ENCODE measurements at places on chromosomes 2 and 18.

DNA sequence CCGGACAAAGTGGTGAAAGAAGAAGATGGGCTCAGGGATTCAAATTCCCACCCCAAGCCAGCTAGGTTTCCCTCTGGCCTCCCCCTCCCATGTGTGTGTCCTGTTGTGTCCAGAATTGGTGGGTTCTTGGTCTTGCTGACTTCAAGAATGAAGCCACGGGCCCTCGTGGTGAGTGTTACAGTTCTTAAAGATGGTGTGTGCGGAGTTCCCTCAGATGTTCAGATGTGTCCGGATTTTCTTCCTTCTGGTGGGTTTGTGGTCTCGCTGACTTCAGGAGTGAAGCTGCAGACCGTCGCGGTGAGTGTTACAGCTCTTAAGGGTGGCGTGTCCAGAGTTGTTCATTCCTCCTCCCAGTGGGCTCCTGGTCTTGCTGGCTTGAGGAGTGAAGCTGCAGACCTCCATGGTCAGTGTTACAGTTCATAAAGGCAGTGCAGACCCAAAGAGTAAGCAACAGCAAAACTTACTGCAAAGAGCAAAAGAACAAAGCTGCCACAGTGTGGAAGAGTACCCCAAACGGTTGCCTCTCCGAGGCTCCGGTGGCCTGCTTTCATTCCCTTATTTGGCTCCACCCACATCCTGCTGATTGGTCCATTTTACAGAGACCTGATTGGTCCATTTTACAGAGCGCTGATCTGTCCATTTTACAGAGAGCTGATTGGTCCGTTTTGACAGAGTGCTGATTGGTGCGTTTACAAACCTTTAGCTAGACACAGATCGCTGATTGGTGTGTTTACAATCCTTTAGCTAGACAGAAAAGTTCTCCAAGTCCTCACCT is 37.7 kb upstream of the KLF11 start:
- DNase-seq: no peak

GRCh38 chr2:88110830-88111229 is 17.0 kb downstream of the FABP1 start:
- no peak for DNase-seq

DNA sequence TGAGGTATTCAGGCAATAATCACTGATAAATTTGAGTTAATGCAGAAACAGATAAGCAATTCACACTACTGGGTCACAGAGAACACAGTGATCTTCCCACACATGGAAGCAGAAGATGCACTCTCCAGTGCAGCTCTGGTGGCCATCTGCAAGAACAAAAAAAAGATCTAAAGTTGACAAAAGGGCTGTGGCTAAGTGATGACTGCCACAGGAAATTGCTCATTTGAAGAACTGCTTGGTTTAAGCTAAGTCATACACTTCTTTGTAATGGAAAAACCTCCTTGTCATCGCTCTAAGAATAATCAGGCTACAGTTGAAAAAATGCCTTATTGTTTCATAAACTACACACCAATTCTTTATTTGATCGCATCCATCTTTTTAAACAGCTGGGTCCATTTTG is 115.1 kb downstream of the DTNB start:
- DNase-seq: no peak

GRCh38 chr2:239226677-239227581 is 173.9 kb downstream of the HDAC4 start:
- DNase-seq: peak; percentile 67

DNA sequence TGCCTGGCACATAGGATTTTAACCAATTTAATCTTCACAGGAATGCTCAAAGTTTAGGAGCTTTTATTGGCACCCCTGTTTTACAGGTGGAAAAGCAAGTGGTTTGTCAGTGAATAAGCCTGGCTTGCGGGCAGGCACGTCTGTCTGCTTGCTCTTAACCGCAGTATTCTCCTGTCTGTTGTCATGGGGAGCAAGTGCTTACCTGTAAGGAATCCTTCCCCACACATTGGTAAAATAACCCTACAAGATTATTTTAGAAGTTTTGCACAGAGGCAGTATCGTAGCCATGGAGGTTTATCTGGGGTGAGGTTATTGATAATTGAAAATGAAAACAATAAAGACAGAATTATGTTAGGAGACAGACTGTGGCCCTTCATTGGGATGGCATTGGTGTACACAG is 174.9 kb downstream of the AGAP1 start:
- no peak for DNase-seq

GRCh38 chr2:910698-911097 is 40.0 kb upstream of the SNTG2 start:
- no peak for DNase-seq

GRCh38 chr2:43174368-43174916 is 52.0 kb downstream of the ZFP36L2 start:
- DNase-seq: no peak

DNA sequence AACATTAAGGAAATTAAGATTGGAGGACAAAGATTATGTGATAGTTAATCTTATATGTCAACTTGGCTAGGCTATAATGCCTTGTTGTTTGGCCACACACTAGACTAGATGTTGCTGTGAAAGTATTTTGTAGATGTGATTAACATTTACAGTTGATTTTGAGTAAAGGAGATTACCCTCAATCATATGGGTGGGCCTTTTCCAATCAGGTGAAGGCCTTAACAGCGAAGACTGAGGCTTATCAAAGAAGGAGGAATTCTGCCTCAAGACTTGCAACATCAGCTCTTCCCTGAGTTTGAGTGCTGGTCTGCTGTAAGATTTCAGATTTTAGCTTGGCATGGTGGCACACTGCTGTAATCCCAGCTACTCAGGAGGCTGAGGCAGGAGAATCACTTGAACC is 250.3 kb downstream of the CDH20 start:
- no peak for DNase-seq

- DNase-seq: no peak
Observed at GRCh38 chr2:102487761-102488462, 14.9 kb downstream of the SLC9A4 start.

GRCh38 chr2:128413718-128414341 is 95.2 kb upstream of the HS6ST1 start:
- no peak for DNase-seq

GRCh38 chr2:3665886-3666612 is 8.0 kb downstream of the ALLC start:
- no peak for DNase-seq

DNA sequence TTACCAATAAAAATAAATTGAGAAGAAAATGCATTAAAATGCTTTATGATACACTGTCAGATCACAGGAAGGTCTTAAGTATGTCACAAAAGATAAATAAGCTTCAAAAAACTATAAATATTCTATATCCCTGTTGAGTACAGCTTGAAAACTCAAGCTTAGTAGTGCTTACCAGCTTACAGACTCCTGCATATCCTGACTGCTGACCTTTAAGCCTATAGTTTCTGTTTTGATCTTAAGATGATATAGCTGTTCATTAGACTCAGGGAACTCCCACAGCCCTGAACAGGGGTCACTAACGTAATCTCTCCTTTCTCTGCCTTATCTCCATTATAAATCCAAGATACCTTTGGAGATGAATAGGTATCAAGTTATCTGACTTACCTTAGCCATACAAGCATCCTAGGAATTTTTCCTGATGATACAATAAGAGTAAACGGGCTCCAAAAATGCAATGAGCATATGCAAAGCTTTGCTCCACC is 93.7 kb upstream of the RBBP8 start:
- DNase-seq: no peak

GRCh38 chr2:236499691-236500578 is 69.7 kb upstream of the ACKR3 start:
- no peak for DNase-seq

DNA sequence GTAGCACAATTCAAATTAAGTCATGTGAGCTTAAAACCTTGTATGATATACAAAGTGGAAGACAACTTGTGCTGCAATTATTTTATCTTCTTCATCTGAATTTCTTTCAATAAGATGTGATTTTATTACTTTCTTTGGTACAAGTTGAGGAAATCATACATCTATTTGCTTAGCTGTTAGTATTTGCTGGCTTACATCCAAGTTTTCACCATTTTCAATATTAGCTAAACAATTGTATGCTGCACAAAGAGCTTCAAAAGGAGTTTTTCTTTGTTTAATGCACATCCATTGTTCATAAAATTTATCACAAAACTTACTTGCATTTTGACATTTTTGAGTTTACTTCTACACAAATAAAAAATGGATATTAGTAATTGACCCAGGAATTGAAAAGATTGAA is 40.9 kb downstream of the SCN9A start:
- DNase-seq: no peak

GRCh38 chr18:45837283-45838070 is 12.0 kb downstream of the SIGLEC15 start:
- DNase-seq: peak; percentile 84

DNA sequence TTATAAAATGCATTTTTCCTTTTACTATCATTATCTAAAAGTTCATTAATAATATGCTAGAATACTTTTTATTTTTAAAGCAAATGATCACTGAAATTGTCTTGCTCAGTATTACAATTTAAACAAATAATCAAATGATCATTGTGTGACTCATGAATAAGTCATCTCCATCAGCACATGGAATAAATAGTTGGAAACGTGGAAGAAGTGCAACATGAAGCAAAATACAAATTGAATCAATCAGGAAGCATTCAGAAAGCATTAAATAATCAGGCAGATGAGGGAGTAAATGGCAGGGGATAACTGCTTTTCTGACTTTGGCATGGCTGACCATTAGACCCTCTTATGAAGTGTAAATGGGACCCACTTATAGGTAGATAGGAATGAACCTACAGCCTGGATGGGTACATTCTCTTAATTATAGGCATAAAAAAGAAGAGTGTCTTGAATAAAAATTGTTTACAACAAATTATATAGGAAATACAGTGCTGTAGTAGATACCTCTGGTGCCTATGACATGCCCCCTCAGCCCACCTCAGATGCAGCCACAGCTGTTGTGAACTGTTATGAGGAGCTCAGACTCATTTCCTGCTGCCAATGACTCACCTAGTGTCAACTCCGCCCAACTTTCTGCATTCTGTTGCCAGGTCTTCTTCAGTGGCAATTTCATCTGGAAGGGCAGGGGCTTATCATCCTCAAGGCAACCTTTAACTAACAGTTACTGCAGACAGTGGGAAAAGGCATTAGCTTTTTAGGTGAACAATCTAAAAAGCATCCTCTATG is 936.0 kb downstream of the TRIB2 start:
- DNase-seq: no peak

DNA sequence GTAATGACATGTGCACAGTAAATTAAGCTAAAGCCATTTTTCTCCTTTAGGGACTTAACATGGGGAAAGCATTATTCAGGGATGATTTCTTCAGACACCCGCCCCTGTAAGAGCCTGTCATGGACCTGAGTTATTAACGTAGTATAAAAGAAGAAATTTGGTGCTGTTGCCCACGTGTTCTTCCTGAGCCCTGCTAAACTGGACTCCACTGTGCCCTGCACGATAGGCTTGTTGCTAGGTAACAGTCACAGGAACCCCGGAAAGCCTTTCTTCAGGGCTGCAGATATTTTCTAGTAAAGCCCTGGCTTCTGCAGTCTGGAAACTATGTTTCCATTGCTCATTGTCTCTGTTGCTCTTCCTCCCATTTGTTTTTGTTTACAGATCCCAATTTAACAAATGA is 157.9 kb downstream of the LRRC30 start:
- no peak for DNase-seq

GRCh38 chr2:28436525-28437051 is 43.9 kb downstream of the FOSL2 start:
- DNase-seq: no peak

GRCh38 chr2:198314559-198315153 is 510.3 kb downstream of the PLCL1 start:
- DNase-seq: no peak

GRCh38 chr2:65381607-65382051 is 50.8 kb downstream of the SPRED2 start:
- no peak for DNase-seq

GRCh38 chr2:112147382-112148168 is 9.4 kb downstream of the FBLN7 start:
- peak; percentile 82 for DNase-seq

DNA sequence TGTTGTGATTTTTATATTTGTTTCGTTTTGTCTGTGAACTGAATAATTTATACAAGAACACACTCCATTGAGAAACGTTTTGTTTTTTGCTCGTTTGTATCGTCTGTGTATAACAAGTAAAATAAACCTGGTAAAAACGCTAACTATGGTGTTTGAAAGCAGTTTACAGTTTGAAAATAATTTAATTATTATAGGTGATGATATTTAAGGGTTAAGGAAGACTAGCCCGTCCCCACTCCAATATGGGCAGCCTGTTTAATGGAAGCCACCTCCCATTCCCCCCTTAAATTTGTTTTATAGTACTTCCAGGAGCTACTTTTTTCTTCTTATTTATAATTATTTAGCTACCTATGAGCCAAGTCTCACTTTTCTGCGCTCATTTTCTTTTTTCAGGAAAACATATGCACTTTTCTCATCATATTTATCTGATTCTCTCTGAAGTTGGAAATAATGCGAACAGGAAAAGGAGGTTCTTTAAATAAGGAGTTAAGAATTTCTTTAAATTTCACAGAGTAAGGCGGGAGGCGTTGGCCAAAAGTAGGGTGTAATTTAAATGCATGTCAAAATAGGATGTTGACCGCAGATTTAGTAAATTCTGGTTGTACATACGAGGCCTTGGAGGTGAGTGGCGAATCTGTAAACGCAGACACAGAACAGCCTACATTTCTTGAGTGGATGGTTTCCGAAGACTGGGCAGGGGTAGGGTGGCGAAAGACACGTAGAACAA is 9.8 kb downstream of the TBR1 start:
- DNase-seq: no peak

GRCh38 chr2:210655229-210655975 is 99.0 kb downstream of the CPS1 start:
- no peak for DNase-seq

DNA sequence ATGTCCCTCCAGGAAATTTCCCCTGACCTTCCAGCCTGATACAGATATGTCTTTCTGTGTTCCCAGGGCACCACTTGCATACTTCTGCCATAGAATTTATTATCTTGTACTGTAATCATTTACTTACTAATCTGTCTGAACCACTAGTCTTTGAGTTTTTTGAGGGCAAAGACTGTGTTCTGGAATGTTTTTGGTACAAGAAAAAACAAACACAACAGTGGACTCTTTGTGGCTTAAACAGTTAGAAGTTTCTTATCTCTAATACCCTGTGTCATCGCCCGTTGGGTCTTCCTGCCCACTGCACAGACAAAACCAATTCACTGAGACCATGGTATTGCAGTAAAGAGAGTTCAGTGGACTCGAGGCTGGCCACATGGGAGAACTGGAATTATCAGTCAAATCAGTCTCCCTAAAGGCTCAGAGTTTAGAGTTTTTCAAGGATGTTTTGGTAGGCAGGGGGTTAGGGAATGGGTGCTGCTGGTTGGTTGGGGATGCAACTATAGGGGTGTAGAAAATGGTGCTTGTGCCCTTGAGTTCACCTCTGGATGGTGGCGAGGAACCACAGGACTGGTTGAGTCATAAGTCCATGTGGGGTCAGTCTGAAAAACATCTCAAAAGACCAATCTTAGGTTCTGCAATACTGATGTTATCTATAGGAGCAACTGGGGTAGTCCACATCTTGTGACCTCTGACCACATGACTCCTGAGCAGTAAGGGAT is 20.3 kb downstream of the RALB start:
- DNase-seq: no peak

GRCh38 chr2:45330637-45331409 is 280.2 kb downstream of the SRBD1 start:
- no peak for DNase-seq
